Naive thymus-derived CD4-positive, alpha-beta T cell (primary cell): ENCODE measurements at places on chromosomes 16 and 17.

DNA sequence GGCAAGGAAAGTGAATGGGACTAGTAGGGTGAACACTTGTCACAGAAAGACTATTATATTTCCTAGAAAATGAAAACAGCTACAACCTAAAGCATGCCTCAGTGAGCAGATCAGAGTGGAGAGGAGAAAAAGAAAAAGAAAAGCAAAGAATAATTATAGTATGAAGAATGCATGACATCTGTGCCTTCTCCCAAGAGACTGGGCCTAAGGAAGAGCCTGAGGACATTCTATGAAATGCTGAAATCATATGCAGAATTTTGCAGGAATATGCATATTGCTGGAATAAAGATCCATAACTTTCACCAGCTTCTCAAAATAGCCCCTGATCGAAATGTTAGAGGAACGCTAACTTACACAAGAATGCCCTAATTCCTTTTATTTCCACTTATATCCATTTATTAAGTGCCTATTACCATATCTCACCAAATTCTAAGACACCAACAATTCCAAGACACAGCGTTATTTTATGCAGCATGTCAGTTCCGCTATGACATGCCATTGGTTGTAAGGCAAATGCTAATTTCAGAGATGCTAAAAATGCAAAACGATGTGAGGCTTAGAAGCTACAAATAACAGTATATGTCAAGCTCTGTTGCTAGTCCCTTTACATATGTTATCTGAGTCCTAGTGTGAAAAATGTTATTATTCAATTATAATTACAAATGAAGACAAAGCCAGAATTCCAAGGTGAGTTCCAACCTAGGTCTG lies 171.0 kb downstream of the SLC39A11 start:
- no peak for DNase-seq

DNA sequence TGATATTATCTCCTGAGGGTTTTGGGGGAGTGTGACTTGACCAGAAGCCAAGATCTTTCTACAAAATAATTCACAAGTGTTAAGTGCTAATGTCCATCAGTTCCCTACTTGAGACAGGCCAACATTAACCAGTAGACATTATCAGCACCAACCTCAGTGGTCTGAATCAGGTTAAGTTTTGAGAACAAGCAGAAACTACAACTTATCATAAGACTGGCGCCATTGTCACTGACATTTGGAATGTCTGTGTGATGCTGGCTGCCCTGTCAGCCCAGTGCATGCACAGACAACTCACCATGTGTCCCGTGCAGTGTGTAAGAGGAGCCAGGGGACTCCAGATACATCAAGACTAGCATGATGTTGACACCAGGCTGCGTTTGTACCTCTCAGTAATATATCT lies 76.8 kb downstream of the CCDC182 start:
- DNase-seq: no peak

- no peak for DNase-seq
Observed at GRCh38 chr17:31778523-31778922, 80.5 kb downstream of the COPRS start.

DNA sequence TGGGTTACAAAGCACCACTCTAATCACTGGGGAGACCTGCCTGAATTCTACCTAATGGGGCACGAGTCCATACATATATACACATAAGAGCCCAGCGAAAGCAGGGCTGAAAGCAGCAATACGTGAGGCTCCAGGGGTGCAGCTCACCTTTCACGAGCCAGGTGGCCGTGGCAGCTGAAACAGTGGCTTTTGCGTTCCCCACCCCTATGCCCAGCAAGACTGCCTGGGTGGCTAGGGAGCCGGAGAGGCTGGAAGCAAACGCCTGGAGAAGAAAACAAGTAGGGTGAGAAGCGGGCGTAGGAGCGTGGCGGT lies 618 bp downstream of the RUSF1 start:
- no peak for DNase-seq

DNA sequence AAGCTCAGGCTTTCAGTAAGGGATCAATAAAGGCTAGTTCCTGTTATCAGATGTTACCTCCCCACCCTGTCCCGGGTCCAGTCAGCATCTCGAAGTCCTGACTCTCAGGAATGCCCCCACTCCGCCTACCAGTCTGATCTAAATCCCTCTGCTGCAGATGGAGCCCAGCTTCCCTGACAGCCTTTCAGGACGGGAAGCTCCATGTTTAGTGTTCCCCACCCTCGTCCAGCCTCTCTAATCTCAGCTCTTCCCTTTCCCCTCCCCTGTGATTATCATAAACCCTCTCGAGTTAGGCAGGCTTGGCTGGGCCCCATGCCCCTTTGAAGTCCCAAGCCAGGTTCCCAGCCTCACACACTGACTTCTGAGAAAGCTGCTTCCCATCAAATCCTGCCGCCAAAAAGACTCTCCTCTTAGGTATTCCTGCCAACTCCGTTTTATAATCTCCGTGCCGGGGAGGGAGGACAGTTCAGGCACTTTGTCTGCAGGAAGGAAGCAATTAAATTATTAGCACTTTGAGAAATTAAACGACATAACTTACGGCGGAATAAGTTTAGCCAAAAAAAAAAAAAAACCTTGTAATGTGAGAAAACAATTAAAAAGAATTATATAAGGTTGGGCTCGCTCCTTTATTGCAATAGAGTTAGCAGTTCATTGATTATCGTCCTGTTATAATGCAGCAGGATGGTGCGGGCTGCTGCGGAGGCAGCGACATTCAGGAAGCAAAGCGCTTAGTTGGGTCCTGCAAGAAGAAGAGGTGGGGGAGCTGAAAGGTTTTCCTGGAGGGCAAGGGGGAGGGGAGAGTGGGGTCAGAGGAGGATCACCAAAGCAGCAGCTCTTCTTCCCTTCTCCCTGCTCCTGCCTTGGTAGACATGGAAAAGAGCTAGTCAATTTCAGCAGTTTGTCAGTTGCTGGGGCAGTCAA lies 16.8 kb upstream of the ETV4 start:
- DNase-seq: no peak
